ENCODE measurements at places on chromosomes 1 and 21.
A peak's percentile ranks its signal among the peaks of the same experiment; 100 is the strongest.

GRCh38 chr1:201108614-201109013 lies 3.6 kb downstream of the CACNA1S start:
- no peak for DNase-seq

DNA sequence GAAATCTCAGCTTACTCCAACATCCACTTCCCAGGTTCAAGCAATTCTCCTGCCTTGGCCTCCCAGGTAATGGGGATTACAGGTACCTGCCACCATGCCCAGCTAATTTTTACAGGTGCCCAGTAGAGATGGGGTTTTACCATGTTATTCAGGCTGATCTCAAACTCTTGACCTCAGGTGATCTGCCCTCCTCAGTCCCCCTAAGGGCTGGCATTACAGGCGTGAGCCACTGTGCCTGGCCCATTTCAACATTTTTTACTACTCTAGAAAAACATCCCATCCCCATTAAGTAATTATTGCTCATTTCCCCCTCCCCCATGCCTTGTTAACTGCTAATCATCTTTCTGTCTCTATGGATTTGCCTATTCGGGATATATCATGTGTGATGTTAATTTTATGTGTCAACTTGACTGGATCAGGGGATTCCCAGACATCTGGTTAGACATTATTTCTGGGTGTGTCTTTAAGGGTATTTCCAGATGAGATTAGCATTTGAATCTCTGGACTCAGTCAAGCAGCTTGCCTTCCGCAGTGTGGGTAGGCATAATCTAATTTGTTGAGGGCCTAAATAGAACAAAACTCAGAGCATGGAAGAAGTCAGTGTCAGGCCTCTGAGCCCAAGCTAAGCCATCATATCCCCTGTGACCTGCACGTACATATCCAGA lies 33.0 kb upstream of the ZBTB8B start:
- no peak for DNase-seq

DNA sequence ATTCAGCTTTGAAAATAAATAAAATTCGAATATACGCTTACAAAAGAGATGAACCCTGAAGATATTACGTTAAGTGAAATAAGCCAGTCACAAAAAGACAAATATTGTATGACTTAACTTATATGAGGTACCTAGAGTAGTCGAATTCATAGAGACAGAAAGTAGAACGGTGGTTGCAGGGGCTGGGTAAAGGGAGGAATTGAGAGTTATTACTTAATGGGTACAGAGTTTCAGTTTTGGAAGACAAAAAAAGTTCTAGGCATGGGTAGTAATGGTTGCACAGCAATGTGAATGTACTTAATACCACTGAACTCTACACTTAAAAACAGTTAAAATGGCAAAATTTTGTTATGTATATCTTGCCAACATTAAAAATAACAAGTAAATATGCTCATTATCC lies 48.6 kb upstream of the ZNHIT6 start:
- no peak for DNase-seq

- DNase-seq: peak; percentile 66
Measured at GRCh38 chr1:235074523-235075047, 54.1 kb downstream of the TOMM20 start.

DNA sequence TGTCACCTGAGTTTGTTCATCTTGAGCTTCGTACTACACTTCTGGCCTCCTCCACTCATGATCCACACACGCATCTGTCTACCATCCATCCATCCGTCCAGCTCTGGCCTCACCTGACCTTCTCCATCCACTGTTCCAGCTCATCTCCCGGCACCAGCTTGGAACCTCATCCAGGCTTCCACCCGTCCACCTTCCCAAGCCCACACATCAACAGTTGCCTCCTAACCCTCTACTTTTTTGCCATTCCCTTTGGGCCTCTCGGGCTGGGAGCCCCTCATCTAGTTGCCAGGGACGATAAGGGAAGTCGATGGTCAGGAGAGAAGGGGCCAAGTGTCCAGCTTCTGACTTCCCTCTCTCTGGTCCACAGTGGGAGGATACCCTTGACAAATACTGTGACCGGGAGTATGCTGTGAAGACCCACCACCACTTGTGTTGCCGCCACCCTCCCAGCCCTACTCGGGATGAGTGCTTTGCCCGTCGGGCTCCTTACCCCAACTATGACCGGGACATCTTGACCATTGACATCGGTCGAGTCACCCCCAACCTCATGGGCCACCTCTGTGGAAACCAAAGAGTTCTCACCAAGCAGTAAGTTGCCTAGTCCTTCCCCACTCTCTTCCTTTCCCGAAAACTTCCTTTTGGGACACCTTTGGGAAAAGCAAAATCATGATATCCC lies 3.4 kb upstream of the FALEC start:
- no peak for DNase-seq

DNA sequence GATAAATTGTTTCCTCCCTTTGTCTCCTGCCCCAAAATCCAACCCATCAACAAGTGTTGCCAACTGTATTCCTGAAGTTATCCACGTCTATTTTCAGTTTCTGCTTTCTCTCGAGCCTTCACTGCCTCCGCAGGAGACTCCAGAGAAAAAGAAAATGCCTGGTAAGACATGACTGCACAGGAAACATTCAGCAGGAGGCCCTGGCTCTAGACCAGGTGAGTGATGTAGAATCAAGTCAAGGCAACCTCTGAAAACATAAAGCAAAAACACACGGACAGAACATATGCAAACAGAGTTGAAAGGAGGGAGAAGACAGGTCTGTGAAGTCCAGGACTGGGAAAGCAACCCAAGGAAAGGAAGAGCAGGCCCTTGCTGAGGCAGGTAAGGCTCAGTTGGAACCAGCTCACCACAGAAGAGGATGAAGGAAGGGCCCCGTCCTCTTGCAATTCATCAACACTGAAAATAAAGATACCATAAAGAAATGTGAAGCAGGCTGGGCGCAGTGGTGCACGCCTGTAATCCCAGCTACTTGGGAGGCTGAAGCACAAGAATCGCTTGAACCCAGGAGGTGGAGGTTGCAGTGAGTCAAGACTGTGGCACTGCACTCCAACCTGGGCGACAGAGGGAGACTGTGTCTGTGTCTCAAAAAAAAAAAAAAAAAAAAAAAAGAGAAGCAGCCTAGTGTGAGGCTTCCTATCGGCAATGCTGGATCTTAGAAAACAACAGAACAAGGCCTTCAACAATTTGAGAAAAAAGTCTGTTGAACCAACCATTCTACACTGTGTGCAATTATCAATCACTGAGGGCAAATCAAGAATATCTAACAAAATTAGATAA lies 8.8 kb downstream of the NOL9 start:
- DNase-seq: no peak

GRCh38 chr1:246788895-246789338 lies 64.7 kb downstream of the SCCPDH start:
- DNase-seq: no peak

DNA sequence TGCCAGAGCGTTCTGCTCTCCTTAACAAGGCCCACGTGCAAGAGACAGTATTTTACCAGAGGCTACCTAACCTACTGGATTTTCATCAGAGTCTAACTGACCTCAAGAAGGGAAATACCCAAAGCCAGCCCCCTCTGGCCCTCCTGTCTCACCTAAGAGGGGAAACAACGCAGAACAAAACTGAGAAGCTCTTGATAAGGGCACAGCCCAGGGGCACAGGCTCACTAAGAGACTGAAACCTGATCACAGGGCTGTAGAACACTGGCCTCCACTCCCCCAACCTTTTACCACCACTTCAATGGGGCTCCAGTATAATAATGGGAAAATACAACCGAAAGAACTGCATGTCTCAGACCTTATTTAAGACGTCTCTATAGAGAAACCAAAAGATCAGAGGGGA lies 449.5 kb upstream of the CAMK1G start:
- no peak for DNase-seq

DNA sequence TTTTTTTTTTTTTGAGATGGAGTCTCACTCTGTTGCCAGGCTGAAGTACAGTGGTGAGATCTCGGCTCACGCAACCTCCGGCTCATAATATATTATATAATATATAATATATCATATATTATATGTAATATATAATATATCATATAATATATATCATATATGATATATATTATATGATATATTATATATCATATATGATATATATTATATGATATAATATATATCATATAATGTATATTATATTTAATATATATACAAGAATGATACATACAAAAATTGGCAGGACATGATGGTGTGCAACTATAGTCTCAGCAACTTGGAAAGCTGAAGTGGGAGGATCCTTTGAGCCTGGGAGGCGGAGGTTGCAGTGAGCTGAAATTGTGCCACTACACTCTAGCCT lies 1725.5 kb downstream of the MRPL39 start:
- DNase-seq: no peak

DNA sequence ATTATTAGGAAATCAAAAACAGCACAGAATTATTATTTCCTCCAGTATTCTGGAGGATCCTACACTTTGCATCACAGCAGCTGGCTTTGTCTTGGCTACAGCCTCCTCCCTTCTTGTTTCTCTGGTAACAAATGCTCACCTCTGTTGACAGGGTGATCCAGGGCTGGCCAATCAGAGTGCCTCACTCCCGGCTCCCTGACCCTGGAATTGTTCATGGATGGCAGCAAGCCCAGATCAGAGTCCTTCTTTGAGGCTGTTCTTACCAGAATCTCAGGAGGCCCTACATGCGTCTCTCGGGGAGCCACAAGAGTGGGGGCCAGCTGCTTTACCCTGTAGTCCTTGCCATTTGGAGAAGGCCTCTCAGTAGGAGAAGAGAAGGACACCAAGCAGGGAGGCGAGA lies 48.4 kb upstream of the IGSF5 start:
- DNase-seq: no peak

DNA sequence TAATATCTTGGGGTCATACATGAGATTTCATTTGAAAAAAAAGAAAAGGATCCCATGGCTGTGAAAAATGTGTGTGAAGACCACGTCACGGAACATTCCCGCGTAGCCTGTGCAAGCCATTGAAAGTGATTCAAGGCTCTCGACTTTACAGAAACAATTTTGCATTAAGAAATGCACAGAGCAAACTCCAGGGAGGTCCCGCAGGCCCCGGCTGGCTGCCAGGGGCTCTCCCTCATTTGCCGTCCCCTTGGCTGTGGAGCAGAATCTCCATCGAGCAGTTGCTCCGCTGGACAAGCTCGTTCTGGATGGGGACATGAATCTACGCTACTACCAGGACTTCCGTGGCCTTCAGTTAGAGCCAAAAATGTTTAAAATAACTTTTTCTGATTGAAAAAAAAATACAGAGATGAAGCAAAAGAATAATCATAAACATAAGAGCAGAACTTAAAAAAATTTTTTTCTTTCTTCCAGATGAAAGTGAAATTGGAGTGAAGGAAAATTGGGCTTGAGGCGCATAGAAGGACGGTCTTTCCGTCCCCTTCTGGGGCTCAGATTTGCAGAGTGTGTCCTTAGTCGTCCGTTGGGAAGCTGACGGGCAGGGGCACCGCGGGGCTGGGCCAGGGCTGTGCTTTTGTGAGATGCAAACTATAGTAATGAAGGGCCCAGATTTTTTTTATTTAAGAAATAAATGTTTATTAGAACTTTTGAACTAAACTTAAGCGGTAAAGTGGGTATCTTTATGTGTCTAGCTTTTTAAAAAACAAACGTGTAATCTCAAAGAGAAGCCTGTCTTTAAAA lies 68.1 kb upstream of the ARHGEF16 start:
- DNase-seq: no peak

DNA sequence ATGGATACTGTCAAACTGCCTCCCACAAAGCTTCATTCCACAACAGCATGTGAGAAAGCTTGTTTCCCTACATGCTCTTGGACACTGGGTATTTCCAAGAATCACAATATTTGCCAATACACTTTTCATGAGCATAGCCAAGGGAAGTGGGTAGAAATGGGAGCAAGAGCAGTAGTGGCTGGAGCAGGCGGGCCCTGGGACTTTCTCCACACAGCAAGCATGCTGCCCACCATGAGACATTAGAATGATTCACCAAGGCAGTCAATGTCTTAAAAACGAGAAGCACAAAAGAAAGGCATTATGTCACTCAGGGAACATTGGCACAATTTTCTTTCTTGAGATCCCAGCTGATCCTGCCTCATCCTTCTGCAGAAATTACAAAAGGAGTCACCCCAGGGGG lies 371.6 kb upstream of the RUNX1 start:
- no peak for DNase-seq

GRCh38 chr1:115545096-115545720 lies 96.6 kb upstream of the VANGL1 start:
- DNase-seq: no peak

- no peak for DNase-seq
Measured at GRCh38 chr1:218926631-218927030, 247.0 kb upstream of the LYPLAL1 start.

- DNase-seq: no peak
Measured at GRCh38 chr1:112901387-112901786, 54.6 kb downstream of the SLC16A1 start.

DNA sequence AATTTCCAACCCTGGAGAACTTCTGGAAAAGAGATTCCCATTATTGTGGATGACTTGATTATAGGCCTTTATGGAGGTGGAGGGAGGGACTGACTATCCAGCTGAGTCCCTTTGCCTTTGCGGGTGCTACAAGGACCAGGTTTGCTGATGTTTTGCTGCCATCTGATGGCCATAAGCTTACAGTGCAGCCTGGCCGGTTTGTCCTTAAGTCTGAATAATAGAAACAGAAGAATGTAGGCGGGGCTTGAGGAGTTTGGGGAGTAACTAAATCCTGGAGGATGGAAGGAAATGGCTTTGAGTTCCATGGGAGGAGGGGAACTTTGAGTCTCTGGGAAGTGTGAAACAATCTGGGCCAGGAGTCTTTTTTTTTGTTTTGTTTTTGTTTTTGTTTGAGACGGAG lies 55.7 kb upstream of the CD1D start:
- peak; percentile 82 for DNase-seq

DNA sequence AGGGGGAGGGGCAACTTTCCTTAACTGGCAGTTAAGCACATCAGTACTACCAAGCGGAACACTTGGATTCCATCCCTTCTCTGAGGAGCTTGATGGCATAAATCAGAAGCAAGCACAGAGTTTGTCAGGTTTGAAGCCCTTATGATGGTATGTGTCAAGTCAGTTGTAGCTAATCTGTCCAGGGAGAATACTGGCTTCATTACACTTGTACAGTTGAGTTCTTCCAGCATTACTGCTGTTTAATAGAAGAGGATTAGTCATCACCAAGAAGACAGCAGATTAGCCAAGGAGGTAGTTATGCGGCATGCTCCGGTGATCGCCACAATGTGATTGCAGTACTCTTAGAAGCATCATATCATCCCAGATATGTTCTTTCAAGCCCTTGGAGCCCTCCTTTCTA lies 2.1 kb upstream of the TDRD5 start:
- no peak for DNase-seq

GRCh38 chr1:240031009-240031408 lies 60.7 kb upstream of the FMN2 start:
- DNase-seq: no peak

Measured in activated CD8-positive, alpha-beta memory T cell treated with anti-CD3 and anti-CD28 coated beads, Interleukin-2, amount 10 ng/mL, durations not matched to agents 7 days and 5 days (primary cell).